ENCODE measurements at places on chromosomes 5 and 9. TPM values are rescaled to one million over a fixed set of nuclear protein-coding genes. Genes with fewer than 3 reads are reported as not detected.

Gene ANKRD18B
- 4.2 TPM for total RNA-seq

Gene EQTN
- not detected for total RNA-seq

Gene GALNT10
- total RNA-seq: 44.7 TPM

Gene RCL1
- 36.2 TPM for total RNA-seq

Gene ADAMTS6
- 20.8 TPM for total RNA-seq
